A549 treated with CpdA at 1 μM for 4 hours (cell line): ENCODE measurements at places on chromosomes 2 and 18. TPM values are rescaled to one million over a fixed set of nuclear protein-coding genes. Genes with fewer than 3 reads are reported as not detected.

DSG4 gene
- total RNA-seq, result not detected in 5 replicates

SP9 gene
- total RNA-seq, result 2.4 to 4.0 TPM (median 3.3 TPM) in 5 replicates

LRRC30 gene
- total RNA-seq, result not detected in 5 replicates

EMILIN1 gene
- total RNA-seq, result 0.32 to 0.62 TPM (median 0.41 TPM) in 5 replicates

CIDEA gene
- not detected in 5 replicates for total RNA-seq

EFR3B gene
- total RNA-seq, result 13.5 to 17.6 TPM (median 14.6 TPM) in 5 replicates

SIX2 gene
- total RNA-seq, result 0.12 to 0.35 TPM (median 0.22 TPM) in 5 replicates

PCARE gene
- total RNA-seq, result not detected in 5 replicates

CCDC141 gene
- total RNA-seq, result not detected in 5 replicates

ASPRV1 gene
- total RNA-seq, result 0.16 to 0.40 TPM (median 0.29 TPM) in 5 replicates

CTLA4 gene
- total RNA-seq, result not detected in 5 replicates

SPR gene
- 90.7 to 157 TPM (median 144 TPM) in 5 replicates for total RNA-seq

M1AP gene
- total RNA-seq, result not detected in 5 replicates

COL4A4 gene
- 0.68 to 1.7 TPM (median 1.4 TPM) in 5 replicates for total RNA-seq

SNTG2 gene
- total RNA-seq, result not detected in 5 replicates
